Stimulated activated CD4-positive, alpha-beta T cell treated with anti-CD3 and anti-CD28 coated beads, Interleukin-12 subunit alpha, Interleukin-12 subunit beta, amount 100 ng/mL, for 4 hours (primary cell): ENCODE measurements at places on chromosomes 1 and 21.

DNA sequence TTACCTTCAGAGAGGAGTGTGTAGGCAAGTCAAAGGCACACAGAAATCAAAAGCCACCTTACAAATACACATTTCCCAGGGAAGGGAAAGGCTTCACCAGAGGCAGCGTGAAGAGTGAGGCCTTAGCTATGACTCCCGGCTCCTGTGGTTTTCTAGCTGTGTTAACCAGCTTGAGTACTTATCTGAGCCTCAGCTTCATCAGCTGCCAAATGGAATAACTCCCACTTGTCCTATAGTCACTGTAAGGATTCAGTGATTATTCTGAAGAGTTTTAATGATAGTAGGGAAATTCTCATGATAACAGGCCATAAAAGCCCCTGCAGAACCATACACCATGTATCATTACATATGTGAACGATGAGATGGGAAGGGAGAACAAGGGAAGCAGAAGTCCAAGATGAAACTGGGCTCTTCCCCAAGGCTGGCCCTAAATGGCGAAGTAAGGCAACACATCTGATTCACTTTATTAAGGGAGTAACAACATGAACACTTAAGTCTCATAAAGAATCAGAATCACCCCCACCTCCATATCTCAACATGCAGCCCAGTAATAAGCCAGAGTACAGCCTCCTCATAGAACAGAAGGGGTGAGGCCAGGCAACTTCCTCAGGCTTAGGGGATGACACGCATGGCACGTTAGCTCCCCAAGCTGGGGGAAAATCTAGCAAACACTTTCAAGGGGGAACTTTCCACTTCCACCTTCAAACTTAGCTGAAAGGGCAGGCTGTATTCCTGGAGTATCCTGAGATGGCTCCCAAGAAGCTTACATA, 63.7 kb downstream of the SLC66A1 start:
- DNase-seq, result no peak

DNA sequence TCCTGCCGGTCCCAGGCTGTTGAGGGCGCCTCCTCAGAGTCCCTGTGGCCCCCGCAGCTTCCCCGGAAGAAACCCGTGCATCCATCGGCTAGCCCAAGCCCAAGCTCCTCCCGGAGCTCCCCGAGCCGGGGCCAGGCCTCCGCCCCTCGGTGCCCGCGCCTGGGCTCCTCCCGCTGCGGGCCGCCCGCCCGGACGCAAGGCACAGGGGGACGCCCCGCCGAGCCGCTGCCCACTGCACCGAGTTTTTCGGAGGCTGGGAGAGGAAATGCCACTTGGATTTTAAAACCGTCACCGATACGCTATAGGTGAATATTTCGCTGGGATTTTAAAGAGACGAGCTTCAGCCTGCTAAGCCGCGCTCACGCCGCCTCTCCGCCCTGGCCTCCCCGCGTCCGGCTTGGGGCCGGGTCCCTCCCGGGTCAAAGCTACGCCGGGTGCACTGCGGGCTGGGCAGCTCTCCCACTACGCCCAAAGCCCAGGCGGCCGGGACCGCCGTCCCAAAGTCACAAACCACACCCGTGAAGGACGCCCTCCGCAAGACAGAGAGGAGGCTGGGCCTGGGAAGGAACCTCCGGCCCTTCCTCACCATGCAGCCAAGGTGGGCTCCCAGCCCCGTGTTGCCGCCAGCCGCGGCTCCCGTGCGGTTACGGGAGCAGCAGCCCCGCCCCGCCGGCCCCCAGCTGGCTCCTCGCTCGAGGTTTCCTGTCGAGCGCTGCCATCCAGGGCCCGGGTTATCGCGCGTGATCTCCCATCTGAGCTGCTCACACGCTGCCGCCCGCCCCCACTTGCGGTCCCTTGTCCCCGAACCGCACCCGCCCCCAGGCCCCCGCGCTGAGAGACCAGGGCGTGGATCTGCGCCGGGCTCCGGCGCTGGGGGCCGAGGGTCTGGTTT, 63.2 kb downstream of the CD247 start:
- peak; percentile 68 for DNase-seq

- DNase-seq, result no peak
These were observed 23.2 kb downstream of the RUNX3 start for GRCh38 chr1:24906760-24907490.

GRCh38 chr1:100188617-100189016, 10.6 kb upstream of the LRRC39 start:
- DNase-seq, result no peak

GRCh38 chr1:6001992-6002576, 9.9 kb upstream of the NPHP4 start:
- no peak for DNase-seq

DNA sequence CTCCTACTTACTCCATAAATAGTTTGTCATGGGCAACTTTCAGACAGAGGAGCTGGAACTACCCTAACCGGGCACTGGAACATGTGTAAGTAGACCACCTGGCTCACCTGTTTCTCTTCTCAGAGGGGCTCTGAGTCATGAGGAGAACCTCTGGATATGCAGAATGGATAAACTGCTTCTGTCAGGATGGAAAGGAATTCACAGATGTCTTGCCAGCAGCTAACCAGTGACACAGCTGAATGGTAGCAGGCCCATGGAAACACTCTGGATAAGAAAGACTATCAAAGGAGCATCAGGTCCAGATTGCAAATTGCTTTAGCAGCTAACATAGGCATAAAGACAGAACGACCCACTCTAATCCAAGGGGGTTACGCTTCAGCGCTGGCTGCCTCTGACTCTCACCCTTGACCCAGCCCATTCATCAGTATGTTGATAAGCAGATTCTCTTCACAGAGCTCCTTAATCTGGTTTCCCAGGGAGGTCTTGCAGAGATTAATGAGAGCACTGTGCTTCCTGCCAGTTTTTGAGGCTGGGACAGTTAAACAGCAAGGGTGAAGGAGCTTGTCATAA, 54.2 kb downstream of the HIVEP3 start:
- DNase-seq, result no peak

GRCh38 chr21:28485301-28486022, 507.2 kb downstream of the LTN1 start:
- DNase-seq, result no peak

DNA sequence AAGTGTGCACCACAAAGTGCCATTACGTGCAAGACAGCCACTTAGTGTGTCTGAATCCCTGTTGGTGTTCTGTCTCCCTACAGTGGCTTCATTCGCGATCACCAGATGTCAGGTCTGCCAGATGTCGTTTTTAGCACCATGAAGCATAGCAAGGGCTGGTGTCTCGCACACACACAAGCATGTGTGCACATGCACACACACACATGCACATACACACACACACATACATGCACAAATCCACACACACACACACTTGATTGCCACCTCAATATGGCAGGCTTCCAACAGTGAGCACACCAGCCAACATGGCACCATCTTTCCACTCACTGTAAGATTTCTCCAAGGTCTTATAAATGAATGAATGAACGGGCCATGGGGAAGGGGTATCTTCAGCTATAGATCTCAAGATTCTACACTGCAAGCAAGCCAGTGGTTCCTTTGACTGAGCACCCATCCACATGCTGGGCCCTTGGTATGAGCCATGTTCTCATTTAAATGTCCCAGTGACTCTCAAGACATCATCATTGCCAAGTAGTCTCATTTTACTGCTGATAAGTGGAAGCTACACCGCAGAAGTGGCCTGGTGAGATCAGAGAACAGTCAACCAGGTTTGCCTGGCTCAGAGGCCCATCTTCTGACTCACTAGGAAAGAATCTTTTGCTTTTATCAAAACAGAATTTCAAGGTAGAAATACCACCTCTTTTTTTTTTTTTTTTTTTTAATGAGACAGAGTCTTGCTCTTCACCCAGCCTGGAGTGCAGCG, 84.9 kb downstream of the SIM2 start:
- DNase-seq, result no peak

GRCh38 chr1:1901641-1902294, 10.9 kb upstream of the GNB1 start:
- no peak for DNase-seq

GRCh38 chr1:240539769-240540414, 72.1 kb downstream of the GREM2 start:
- DNase-seq, result no peak

GRCh38 chr1:147892216-147892615, 10.4 kb upstream of the GJA8 start:
- no peak for DNase-seq

GRCh38 chr1:3631320-3632260, 6.8 kb downstream of the TPRG1L start:
- DNase-seq, result no peak

GRCh38 chr1:34754964-34755637, at the start of gene GJB5:
Gene GJB5 (plus strand): TSS chr1:34755047. CDS start chr1:34757331, 2,284 bp downstream.
- DNase-seq, result no peak

GRCh38 chr1:111597426-111597825, 22.2 kb upstream of the RAP1A start:
- no peak for DNase-seq

DNA sequence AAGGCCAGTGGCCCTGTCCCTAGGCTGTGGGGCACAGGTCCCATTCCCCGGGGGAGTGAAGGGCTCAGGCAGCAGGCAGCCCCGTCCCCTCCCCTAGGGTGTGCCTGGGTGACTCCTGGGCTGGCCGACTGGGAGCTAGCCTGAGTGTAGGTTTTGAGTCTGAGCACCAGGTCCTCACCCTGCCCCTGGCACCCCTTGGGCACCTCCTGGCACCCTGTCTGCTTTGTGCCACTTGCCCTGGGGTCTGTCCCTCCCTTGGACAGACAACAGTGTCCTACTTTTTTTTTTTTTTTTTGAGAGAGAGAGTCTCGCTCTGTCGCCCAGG, 24.2 kb downstream of the RRP1 start:
- DNase-seq, result no peak

DNA sequence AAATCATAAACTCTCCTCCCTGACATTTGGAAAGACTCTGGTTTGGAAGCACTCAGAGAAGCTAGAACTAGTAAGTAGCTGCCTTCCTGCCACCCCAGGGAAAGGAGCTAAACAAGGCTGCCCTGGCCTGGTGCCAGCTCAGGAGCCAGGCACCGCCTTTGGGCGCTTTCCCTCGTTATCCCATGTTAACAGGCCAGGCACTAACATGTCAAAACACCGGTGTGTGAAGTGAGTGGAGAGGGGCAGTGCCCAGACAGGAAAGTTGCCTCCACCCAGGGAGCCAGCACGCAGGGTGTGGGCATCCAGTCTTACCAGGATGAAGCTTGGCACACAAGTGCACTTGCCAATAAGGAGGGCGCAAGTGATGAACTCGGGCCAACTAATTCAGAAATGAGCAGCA, 346.8 kb downstream of the RRAGC start:
- DNase-seq, result no peak

DNA sequence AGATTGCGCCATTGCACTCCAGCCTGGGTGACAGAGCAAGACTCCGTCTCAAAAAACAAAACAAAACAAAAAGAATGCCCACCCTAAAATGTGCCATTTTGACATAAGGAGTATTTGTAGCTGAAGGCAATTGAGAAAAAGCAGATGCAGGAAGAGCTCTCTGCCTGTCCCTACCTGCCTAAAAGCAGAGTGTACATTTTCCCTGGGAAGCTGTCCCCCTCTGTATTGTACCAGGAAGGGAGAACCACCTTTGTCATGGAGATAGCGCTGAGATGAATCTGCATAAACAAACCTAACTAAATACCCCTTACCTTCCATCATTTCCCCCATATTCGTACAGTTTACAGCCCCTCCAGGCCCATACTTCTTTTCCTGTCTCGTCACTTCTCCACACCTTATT, 94.4 kb upstream of the SLC45A1 start:
- no peak for DNase-seq

DNA sequence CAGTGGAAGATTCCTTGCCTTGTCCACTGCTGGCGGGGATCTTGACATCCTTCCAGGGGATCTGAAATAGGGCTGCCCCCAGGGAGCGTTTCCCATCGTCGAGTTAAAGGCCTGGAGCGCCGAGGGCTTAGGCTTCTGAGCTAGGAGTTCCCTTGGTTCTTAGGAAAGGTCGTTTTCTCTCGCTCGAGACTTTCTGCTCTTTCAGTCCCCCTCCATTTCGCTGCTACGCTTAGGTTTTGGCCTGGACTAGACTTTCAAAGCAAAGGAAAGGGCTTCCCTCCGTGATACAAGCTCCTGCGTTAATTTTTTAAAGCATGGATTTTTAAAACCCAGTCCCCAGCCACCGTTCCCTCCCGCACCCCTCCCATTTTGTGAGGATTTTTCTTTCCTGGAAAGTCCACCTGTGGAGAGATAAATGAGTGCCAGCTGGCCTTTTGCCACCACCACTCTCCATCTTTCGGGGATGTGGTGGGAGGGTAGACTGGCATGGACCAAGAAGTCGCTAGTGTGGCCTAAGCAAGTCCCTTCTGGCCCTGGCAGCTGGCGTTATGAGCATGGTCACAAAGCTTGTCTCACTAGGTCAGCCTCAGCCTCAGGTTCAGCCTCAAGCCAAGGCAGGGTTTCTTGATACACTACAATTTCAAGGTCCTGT, 9.2 kb downstream of the NR5A2 start:
- no peak for DNase-seq

GRCh38 chr1:72184099-72184701, 98.1 kb downstream of the NEGR1 start:
- DNase-seq, result no peak

- no peak for DNase-seq
These were observed 24.4 kb downstream of the ALG14 start for GRCh38 chr1:95048317-95048716.

DNA sequence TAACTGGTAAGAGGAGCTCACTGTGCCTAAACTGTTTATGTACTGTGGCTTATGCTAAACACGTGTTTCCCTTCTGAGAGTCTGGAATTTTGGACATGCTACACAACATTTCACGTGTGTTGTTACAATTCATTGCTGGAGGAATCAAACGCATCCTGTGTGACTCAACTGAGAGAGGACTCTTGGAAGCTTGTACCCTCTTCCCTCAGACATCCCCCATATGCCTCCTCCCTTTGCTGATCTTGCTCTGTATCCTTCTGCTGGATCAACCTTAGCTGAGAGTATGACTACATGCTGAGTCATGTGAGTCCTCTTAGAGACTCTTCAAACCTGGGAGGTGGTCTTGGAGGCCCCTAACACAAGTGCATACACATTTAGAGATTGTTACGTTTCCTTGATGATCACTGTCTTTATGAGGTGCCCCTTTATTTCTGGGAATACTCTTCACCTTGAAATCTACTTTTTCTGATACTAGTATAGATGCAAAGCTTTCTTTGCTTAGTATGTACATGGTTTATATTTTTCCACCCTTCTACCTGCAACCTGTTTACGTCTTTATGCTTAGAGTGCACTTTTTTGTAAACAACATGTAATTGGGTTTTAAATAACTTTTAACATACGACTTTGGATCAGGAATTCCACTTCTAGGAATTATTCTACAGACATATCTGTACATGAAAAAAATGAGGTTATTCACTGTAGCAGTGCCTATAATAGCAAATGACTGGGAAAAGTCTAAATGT, 8.7 kb downstream of the NPHP4 start:
- DNase-seq, result no peak
